ENCODE measurements at places on chromosomes 11 and 22.

GRCh38 chr11:105670811-105671210 is 60.9 kb downstream of the GRIA4 start:
- DNase-seq, result no peak

GRCh38 chr22:39994041-39994565 is 651 bp upstream of the FAM83F start:
- DNase-seq, result no peak

DNA sequence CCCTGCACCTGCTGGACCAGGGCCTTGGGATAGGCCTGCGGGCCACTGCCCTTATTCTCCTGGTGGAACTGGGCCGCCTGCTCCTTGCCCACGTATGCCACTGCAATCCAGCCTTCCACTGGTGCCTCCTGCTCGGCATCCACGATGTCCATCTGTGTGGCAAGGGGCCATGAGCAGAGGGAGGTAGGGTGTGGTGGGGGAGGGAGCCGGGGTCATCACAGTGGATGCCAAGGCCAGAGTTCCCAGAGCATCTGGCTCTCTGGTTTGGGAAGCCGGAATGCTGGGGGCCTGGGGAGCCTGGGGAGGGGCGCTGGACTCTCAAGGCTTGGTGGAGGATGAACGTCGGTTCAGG is 627 bp downstream of the RNF215 start:
- DNase-seq, result no peak

DNA sequence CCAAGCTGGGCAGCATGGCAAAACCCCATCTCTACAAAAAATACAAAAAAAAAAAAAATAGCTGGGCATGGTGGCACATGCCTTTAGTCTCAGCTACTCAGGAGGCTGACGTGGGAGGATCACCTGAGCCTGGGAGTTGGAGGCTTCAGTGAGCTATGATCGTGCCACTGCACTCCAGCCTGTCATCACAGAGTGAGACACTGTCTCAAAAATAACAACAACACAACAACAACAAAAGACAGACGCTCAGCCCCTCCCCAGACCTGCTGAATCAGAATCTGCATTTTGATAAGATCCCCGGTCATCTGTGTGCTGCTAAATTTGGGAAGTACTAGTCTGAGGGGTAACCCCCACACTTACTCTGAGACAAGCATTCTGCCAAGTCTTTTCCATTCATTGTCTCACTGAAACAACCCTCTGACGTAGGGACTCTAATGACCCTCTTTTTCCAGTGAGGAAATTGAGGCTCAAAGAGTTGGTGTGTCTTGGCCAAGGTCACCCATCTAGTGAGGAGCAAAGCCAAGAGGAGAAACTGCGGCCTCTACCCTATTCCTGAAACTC is 7.5 kb downstream of the NEFH start:
- no peak for DNase-seq

DNA sequence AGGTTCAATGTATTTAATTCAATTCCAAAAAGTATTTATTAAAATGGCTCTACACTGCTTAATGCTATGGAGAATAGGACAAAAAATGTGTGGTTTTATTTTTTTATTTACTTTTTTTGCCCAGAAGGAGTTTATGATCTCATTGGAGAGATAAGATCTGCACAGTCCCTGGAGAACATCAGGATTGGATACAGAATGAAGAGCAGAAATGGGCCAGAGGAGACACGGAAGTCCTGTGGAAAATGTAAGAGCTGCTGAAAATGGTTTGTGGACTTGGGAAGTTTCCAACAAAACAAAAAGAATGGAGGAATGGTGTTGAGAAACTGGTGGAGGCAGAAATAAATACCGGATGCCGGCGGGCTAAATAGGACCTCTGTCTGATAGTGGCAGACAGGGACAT is 554.6 kb downstream of the OPCML start:
- no peak for DNase-seq

DNA sequence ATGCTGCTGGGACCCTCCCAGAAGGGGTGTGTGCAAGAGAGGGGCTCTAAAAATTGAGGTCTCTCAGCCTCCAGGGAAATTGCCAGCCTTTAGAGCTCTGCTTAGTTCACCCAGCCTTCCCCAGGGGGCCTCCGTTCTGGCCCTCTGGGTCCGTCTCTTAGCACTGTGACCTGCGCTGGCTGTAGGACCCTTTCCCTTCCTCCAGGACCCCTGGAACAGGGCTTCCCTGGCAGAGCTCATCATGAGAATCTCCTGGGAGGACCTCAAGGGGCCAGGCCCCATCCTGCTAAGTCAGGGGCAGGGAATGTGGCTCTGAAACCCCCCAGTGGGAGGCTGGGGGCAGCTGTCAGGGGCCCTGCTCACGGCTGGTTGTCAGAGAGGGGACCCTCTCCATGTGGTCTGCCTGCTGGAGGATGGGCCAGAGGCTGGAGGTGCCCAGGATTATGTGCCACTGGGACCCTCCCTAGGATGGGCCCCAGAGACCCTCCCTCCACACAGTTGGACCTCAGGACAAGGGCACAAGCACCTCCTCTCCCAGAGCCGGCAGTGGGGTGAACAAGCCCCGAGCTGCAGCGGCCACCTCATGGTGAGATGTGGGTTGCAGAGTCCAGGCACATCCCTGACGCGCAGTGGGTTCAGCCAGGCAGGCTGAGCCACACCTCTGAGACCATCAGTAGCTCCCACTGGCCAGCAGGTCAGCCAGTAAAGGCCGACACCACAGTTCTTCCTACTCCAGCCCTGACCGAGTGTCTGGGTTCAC is 27.1 kb upstream of the GAL start:
- DNase-seq, result no peak

DNA sequence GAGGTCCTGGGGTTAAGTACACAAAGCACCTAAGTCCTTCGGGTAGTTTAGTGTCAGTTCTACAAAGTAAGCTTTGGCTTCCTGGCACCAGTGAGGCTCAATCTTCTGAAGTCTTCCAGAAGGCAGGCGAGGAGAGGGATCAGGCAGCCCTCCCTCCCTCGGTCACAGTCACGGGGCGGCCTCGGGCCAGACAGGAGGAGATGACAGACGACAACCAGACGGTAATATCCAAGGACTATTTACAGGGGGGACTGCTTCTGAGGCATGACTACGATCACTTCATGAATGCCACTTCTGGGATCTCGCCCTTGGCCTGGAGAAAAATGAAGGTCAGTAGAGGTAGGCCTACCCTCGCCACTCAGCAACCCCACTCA is 383 bp upstream of the TMEM223 start:
- no peak for DNase-seq

DNA sequence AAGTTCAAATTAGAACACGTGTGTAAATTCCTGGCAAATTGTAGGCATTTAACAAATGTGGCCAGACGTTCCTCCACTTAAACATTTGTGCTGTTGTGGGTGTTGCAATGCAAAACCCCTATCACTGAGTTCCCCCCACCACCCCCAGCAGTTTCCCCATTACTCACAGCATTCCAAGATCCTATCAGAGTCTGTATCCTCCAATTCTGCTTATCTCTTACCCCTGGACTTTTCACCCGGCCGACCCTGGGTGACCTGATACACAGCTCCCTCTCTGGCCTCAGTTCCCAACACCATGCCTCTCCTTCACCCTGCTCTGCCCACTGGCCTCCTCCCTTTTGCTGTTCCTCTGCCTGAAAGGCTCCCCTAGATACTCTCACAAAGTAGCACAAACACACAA is 31.4 kb upstream of the AQP11 start:
- DNase-seq, result no peak

DNA sequence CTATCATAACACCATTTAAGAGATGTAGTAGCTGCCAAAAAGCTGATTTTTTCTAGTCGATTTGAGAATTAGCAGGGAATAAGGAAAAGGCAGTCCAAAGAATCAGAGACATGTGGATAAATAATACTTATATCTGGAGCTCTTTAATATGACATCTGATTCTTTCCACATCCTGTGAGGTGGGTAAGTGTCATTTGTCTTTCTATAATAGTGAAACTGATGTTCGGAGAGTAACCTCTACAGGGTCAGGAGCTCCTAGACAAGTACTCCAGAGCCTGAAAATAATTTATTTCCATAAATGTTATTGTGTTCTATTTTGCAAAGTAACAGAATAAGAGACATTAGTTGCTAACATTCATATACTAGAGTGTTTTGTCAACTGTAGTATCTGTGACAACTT is 367.6 kb downstream of the DYNC2H1 start:
- no peak for DNase-seq

DNA sequence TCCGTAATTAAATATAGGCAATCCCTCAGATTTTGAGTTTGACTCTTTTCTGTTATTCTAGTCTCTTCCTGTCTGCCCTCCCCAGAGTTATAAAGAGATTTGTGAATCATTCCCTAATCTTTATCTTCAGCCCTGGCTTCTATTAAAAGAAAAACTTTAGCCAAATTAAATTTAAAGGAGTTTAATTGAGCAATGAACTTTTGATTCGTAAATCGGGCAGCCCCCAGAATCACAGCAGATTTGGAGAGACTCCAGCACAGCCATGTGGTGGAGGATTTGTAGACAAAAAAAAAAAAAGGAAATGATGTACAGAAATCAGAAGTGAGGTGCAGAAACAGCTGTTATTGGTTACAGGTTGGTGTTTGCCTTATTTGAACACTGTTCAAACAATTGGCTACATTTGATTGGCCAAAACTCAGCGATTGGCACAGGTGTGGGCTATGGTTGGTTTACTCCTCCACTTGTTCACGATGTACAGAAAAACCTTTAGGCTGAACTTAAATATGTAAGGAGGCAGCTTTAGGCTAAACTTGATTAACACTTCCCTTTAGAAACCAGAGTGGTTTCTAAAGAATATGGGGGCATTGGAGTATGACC is 2.3 kb upstream of the ALKBH8 start:
- peak; percentile 57 for DNase-seq

GRCh38 chr11:112355726-112356125 is 95.1 kb upstream of the PLET1 start:
- DNase-seq, result peak; percentile 35

DNA sequence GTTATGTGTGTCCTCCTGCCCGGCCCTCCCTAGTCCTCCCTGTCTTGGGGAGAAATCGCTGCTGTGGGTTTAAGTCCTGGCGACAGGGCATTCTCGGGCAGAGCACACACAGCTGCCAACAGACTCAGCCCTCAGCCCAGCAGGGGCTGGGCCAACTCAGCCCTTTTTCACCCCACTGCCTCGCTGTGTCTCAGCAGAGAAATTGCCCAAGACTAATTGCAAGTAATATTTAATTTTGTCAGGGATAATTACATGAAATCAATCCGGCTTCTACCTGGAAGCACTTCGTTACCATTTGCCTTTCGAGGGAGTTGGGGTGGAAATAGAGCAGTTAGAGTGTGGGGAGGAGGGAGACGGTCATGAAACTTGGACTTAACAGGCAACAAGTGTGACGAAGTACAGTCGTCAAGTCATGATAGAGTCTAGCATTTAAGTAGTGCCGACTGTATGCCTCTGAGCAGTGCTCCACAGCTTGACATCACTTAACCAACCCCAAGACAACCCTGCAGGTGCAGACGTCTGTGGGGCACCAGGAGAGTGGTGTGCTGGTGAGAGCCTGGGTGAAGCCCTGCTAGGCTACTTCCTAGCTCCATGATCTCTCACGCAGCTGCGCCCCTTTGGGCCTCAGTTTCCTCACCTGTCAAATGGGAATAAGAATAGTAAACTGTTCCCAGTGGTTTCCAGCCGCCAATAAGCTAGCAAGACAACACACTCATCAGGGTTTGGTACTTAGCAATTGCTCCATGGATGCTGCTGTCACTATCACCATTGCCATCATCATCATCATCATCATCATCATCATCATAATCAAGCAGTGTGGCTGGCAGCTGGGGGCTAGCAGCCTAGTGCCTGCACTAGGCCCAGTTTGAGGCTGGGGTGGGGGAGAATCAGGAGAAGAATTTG is 29.2 kb downstream of the MN1 start:
- no peak for DNase-seq

All from NAMALWA (cell line).